ENCODE measurements at places on chromosomes 5 and 9.

GRCh38 chr5:123756816-123757215 is 244.8 kb downstream of the CSNK1G3 start:
- no peak for DNase-seq

- DNase-seq = no peak
These were observed 863.2 kb downstream of the PTPRD start for GRCh38 chr9:9749591-9749990.

DNA sequence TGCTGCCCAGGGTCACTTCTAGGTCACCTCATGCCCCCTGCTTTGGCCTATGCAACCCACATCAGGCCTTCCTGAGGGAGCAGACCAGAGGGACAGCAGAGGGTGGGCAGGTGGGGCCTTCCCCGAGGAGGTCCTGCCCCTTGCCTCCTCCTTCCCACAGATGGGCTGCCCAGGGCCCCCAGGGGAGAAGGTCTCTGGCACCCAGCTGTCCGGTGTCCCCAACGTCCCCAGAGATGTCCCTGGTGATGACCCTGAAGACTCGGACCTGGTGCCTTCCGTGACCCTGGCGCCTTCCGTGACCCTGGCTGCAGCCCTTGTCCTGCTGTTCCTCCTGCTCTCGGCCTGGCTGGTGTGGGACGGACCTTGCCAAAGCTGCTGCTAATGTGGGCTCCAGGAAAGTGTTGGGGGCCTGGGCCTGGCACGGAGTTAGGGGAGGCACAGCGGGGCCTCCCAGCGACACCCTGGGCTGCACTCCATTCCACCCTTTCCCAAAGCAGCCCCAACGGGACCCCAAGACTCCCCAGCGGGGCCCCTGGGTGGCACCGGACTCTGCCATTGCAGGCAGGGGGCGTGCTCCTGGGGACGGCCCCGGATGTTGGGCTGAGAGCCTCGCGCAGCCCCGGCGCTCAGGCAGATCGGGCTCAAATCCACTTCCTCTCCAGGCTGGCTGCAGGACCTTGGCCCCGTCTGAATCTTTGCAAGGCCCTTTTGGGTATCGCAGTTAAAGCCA is 6.8 kb upstream of the SLC2A6 start:
- DNase-seq = no peak

GRCh38 chr9:25600501-25600900 is 77.7 kb downstream of the TUSC1 start:
- DNase-seq = no peak

GRCh38 chr5:77031891-77032290 is 1.7 kb downstream of the AGGF1 start:
- no peak for DNase-seq

DNA sequence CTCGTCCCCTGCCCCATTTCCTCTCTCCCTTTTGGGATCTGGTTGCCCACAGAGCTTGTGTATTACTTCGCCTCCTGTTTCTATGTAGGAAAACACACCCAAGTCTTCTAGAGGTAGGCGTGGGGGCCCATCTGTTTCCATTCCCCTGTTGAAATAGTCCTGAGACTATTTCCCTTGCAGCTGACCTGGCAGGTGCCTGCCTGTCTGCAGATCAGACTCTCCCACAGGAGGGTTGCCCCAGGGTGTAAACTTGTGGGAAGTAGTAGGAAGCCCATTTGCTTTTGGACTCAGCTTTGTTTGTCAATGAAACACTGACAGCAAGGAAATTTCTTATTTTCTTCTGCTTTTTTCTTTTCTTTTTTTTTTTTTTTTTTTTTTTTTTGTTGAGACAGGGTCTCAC is 16.3 kb upstream of the GARNL3 start:
- no peak for DNase-seq
